ENCODE measurements at places on chromosomes 1 and 21.

DNA sequence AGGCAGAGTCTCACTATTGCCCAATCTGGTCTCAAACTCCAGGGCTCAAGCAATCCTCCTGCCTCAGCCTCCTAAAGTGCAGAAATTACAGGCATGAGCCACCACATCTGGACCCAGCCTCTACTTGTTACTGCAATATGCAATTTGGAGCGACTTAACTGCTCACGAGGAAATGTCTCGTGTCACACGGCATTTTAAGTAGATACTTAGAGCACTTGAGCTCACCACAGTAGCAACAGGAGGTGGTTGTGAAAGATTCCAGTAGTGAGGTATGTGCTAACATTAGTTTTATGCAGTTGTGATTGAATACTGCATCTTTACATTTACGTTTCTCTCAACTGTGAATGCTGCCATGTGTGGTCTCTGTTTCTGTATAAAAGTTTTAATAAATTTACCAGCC is 5.8 kb upstream of the NDUFV3 start:
- DNase-seq: no peak

DNA sequence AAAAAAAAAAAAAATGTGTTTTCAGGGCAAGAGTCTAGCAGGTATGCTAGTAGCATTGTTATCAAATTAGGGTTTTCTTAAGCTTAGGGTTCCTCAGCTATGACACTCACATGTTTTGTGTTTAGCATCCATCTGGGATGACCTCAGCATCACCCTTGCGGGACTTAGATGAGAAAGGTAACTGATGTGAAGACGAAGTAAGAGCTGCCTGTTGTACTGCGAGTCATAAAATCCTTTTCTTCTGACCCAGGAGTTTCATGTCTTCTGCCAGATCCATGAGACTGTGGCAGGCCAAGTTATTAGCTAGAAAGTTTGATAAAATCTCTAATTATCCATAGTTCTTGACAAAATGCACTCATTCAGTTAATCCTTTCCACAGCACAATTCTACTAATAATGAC is 1251.1 kb downstream of the AMY1C start:
- DNase-seq: no peak

- peak; percentile 61 for DNase-seq
These were observed 13.5 kb downstream of the ESPN start for GRCh38 chr1:6438047-6438525.

DNA sequence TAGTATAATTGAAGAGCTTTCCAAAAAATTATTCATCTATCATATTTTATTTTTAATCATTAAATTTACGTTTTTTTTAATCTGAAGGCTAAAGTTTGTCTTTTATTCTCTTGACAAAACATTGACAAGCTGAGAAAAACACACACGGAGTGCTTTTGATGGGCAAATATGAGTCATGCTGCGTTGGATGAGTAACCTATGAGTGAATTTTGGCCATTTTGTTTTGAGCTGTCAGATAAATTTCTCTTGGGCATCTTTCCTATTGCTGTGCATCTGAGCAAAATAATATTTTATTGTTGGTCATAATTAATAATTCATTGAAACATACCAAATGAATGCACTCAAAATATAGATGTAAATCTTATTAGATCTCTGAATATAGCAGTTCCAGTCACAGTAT is 1144.1 kb upstream of the ADGRL2 start:
- no peak for DNase-seq

DNA sequence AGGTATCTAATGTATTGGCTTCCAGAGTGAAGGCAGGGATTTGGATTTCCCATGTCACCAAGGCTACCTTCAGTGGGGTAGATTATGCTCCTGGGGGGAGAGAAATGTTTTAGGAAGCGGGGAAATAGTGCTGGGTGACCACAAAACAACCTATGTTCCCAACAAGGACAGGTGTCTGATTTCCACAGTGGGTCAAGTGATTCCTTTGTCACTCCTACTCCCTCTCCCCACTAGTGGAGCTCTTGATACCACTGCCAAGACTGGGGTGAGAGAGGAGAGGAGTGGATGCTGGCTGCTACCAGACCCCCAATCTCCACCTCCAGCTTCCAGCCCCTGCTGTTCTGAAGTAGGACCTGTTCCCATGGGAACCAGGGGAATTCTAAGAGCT is 104.3 kb upstream of the FAM78B start:
- no peak for DNase-seq

DNA sequence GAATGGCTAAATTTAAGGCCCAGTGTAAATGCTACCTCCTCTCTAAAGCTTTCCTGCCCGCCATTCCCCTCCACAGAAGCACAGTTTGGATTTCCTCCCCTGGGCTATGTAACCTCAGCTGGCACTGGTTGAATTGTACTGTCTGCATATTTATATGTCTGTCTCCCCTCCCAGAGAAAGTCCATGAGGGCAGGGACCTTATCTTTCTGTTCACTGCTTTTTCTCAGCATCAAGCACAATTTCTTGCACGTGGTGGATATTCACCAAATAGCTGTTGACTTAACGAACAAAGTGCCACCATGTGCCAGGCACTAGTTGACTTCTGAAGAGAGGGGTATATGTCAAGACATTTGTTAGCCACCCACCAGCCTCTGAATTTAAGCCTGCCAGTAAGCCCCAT is 9.5 kb upstream of the PDIK1L start:
- DNase-seq: no peak

DNA sequence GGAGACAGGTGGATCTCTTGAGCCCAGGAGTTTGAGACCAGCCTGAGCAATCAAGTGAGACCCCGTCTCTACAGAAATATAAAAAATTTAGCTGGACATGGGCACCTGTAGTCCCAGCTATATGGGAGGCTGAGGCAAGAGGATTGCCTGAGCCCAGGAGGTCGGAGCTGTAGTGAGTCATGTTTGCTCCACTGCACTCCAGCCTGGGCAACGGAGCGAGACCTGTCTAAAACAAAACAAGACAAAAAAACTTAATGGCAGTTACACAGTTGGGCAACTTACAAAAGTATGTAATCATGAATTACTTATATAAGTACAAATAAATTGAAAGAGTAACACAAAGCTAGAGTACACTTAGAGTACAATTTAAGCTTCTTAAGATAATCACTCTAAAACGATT is 25.2 kb downstream of the RC3H1 start:
- DNase-seq: no peak

DNA sequence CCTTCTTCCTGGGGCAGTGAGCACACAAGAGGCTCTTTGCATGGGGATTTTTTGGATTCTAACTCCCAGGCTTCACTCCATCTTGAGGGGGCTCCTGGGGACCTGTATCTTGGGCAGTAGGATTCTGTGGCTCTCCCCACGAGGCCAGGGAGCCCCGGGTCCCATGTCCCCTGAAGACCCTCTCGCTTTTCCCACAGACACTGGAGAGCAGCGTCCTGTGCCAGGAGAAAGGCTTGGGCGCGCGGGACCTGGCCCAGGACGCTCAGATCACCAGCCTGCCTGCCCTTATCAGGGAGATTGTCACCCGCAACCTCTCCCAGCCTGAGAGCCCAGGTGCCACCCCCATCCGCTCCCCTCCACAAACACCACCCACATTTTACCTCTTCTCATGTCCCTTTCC is 735 bp downstream of the CROCC start:
- DNase-seq: no peak

DNA sequence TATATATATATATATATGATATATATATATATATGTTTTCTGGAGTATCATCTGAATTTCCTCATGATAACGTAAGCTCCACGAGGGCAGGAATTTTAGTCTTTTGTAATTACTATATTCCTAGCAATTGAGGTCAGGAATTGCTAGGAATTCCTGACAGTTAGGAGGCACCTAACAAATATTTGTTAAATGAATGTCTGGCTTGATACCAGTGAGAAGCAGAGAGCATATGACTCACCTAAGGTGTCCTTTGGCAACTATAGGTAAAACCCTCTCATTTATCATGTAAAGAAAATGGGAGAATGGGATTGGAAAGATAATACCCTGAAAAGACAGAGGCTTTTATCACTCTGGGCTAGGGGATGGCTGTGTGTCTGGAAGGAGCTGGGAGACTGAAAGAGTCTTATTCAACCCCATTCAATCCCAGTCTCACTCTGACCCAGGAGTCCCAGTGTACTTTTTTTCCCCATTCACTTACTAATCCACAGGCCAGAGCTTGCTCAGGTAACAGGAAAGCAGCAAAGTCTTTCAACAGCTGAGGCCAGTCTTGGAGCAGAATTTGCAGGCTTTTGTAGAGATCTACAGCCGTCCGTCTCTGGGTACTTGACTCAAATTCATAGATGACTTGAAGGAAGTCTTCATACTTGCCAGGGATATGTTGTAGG is 71.2 kb downstream of the DAP3 start:
- DNase-seq: no peak

DNA sequence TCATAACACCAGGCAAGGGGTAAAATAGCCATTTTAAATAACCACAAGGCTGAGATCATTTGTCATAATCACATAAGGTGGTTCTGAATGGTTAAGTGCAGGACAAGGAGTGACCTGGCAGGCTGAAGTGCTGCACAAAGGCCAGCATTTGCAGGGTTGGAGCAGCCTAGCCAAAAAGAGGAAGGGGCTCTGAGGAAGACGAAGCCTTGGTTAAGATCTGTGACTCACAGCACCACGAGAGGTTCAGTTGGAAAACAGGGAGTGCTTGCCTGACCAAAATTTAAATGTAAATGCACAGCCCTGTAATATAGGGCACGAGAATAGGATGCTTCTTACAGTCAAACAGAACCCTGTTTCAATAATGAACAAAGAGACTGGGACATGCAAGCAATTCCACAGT is 12.1 kb downstream of the ATP5PF start:
- DNase-seq: no peak

DNA sequence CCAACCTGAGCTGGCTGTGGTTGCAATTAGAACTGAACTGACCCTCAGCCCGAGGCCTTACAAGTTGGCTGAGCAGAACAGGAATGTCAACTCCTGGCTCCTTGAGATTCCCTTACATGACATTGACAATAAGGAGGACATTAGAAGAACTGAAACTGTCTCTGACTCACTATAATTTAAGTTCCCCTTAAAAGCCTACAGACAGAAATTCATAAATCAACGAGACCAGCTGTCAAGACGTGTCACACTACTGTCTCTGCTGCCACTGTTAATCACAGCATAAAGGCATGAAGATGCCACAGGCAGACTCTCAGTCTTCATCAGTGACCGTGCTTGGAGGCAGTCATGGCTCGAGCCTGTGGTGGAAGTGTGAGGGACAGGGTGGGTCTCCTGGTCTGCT is 168.8 kb downstream of the GABPA start:
- no peak for DNase-seq

DNA sequence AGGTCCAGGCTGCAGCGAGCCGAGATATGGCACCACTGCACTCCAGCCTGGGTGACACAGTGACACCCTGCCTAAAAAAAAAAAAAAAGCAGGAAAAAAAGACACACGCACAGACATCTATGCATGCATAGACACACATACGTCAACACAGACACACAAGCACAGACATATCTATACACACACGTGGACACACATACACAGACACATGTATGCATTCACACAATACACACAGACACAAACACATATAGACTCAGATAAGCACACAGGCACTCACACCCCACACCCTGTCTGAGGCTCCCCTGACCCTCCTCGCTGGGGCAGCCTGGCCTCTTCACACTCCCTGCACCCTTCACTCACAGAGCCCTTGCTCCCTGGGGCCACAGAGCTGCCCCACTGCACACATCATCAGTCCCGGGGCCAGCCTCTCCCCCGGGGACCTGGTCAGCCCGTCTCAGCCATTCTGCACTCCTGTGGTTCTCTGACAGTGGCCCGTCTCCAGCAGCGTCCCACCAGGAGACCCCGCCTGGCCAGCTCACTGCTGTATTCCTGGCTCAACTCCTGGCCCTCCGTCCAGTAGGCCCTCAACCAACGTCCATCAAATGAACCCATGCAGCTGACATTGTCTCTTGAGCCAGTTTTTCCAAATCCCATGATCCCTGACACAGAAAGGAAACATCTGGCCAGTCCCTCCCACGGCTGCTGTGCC is 4.6 kb upstream of the PRKCZ start:
- DNase-seq: no peak

DNA sequence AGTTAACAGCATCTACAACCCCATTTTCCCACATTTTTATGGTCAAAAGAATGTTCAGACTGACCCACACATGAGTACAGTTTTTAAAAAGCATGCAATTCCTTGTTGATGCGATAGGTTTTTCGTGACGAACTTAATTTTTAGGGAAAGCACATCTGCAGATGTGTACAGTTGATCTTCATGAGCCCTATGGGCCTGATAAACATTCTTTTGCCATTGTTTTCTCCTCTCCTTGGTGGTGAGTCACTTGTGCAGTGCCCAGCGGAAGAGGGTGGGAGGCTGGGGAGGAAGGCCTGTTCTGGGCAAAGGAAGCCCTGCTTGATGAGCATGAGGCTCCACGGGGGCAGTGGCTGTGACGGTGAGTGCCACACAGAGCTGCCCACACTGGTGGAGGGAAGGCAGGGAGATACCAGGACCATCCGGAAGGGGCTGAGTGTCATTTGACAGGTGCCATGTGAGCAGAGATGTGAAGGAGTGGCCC is 5.3 kb downstream of the ARF1 start:
- no peak for DNase-seq

DNA sequence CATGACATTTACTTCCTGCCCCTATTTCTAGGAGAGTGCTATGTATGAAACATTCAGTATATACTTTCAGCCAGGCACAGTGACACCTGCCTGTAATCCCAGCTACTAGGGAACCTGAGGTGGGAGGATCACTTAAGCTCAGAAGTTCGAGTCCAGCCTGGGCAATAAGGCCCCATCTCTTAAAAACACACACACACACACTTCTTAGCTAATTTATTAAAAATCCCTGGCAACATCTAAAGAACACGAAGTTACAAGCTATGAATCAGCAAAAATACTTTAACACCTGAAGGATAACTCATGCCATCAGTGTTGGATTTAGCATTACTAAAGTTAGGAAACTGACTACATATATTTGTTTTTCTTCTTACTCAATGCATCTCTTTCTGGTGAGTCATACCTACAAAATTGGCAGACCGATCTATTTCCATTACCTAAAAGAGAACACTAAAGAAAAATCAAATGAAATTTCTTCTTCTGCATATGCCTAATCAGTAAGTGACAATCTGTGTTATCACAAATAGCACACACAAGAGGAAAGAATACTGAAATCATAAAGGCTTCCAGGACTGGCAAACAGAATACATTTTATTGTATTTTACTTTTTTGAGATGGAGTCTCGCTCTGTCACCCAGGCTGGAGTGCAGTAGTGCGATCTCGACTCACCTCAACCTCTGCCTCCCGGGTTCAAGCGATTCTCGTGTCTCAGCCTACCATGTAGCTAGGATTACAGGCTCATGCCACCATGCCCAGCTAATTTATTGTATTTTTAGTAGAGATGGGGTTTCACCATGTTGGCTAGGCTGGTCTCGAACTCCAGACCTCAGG is 41.4 kb downstream of the RNF115 start:
- no peak for DNase-seq

Measured in stimulated activated CD4-positive, alpha-beta T cell treated with anti-CD3 and anti-CD28 coated beads, Interleukin-12 subunit alpha, Interleukin-12 subunit beta, amount 100 ng/mL, for 48 hours (primary cell).